Aortic smooth muscle cell (primary cell): ENCODE measurements at places on chromosomes 13 and 19. TPM values are rescaled to one million over a fixed set of nuclear protein-coding genes. Genes with fewer than 3 reads are reported as not detected.

The CAPN12 gene
- not detected in 2 replicates for total RNA-seq

The ICAM4 gene
- total RNA-seq, result 0.13 and 0.62 TPM in 2 replicates

The FPR1 gene
- not detected in 2 replicates for total RNA-seq

The IGSF23 gene
- total RNA-seq, result not detected in 2 replicates

The CXCL17 gene
- total RNA-seq, result not detected in 2 replicates

The NCAN gene
- under 0.01 TPM in 1 of 2 replicates, not detected in the other for total RNA-seq

The ATP1A3 gene
- under 0.01 and 0.25 TPM in 2 replicates for total RNA-seq

The TMEM59L gene
- 3.1 and 4.0 TPM in 2 replicates for total RNA-seq

The OR7A5 gene
- total RNA-seq, result not detected in 2 replicates

The TINCR gene
- 0.12 TPM in 1 of 2 replicates, not detected in the other for total RNA-seq

The OLFM2 gene
- 0.19 and 1.3 TPM in 2 replicates for total RNA-seq

The C13orf46 gene
- total RNA-seq, result 0.40 and 0.68 TPM in 2 replicates

The SPTBN4 gene
- 2.4 and 2.8 TPM in 2 replicates for total RNA-seq

The PSG6 gene
- not detected in 2 replicates for total RNA-seq

The OR7D4 gene
- not detected in 2 replicates for total RNA-seq

The BST2 gene
- total RNA-seq, result 28.2 and 79.7 TPM in 2 replicates

The NFIC gene
- 53.5 and 69.8 TPM in 2 replicates for total RNA-seq

The PRTN3 gene
- not detected in 2 replicates for total RNA-seq

The C13orf42 gene
- total RNA-seq, result not detected in 2 replicates

The IGFL1 gene
- total RNA-seq, result not detected in 2 replicates

The IRGC gene
- not detected in 2 replicates for total RNA-seq

The WDR87 gene
- not detected in 2 replicates for total RNA-seq

The BLVRB gene
- total RNA-seq, result 127 and 149 TPM in 2 replicates

The SLC5A5 gene
- not detected in 2 replicates for total RNA-seq
